T-helper 17 cell (primary cell): ENCODE measurements at places on chromosomes 5 and 9. TPM values are rescaled to one million over a fixed set of nuclear protein-coding genes. Genes with fewer than 3 reads are reported as not detected.

The NR4A3 gene
- 48.2 TPM for total RNA-seq

The SPINK4 gene
- not detected for total RNA-seq

The TAS2R1 gene
- total RNA-seq = not detected

The NFIB gene
- total RNA-seq = 0.12 TPM

The RASGEF1C gene
- total RNA-seq = not detected

The PHYHD1 gene
- not detected for total RNA-seq

The GKAP1 gene
- 5.9 TPM for total RNA-seq

The SLC36A3 gene
- not detected for total RNA-seq

The PCDHA1 gene
- total RNA-seq = not detected

The MARCHF6 gene
- total RNA-seq = 198 TPM

- no peak for DNase-seq
Observed at GRCh38 chr9:122370869-122371755, at the start of gene PTGS1. Gene PTGS1 (plus strand): TSS chr9:122371024. CDS start chr9:122371085, 61 bp downstream.

- DNase-seq = no peak
Observed at GRCh38 chr9:129400971-129401622, 219.8 kb downstream of the C9orf50 start.

DNA sequence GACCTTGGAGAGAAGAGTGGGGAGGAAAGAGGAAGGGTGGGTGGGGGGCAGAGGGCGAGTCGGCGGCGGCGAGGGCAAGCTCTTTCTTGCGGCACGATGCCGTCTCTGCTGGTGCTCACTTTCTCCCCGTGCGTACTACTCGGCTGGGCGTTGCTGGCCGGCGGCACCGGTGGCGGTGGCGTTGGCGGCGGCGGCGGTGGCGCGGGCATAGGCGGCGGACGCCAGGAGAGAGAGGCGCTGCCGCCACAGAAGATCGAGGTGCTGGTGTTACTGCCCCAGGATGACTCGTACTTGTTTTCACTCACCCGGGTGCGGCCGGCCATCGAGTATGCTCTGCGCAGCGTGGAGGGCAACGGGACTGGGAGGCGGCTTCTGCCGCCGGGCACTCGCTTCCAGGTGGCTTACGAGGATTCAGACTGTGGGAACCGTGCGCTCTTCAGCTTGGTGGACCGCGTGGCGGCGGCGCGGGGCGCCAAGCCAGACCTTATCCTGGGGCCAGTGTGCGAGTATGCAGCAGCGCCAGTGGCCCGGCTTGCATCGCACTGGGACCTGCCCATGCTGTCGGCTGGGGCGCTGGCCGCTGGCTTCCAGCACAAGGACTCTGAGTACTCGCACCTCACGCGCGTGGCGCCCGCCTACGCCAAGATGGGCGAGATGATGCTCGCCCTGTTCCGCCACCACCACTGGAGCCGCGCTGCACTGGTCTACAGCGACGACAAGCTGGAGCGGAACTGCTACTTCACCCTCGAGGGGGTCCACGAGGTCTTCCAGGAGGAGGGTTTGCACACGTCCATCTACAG, 760 bp downstream of the NPR3 start:
- DNase-seq = no peak

GRCh38 chr5:9174446-9174845, 371.4 kb downstream of the SEMA5A start:
- no peak for DNase-seq

GRCh38 chr5:178182158-178182876, 4.9 kb downstream of the GMCL2 start:
- no peak for DNase-seq

DNA sequence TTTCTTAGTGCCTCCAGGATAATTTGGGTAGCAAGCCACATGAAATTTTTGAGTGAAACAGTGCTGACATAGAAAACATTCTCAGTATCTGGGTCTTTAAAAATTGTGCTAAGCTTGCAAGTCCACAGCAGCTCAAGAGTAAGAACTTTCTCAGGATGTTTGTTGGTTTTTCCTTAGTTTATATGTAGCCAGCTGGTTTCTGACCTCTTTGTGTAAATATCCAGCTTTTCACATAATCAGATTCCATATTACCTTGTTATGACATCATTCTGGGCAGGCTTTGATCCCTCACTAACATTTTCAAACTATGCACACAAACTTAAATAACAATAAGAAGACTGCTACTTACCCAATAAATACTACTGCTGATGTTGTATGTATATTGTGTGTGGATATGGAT, 82.9 kb upstream of the VCAN start:
- DNase-seq = no peak

GRCh38 chr5:93925321-93925720, 183.9 kb upstream of the POU5F2 start:
- no peak for DNase-seq

DNA sequence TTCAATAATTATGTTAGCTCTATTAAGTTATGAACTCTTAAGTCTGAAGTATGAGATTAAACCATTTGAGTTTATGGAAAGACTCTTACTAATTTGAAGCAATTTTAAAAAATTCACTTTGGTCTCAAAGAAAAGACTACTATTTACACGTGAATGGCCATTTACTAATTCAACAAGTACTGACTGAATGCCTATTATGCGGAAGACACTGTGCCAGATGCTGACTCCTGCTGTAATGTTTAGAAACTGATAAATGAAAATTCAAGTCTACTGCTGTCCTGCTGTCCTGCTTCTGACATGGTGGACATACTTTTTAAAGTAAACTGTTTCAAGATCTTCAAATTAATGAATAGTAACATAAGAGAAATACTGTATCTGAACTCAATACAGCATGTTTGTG, 116.2 kb downstream of the MPDZ start:
- no peak for DNase-seq

- no peak for DNase-seq
Observed at GRCh38 chr9:79584655-79584982, 12.9 kb downstream of the TLE4 start.

DNA sequence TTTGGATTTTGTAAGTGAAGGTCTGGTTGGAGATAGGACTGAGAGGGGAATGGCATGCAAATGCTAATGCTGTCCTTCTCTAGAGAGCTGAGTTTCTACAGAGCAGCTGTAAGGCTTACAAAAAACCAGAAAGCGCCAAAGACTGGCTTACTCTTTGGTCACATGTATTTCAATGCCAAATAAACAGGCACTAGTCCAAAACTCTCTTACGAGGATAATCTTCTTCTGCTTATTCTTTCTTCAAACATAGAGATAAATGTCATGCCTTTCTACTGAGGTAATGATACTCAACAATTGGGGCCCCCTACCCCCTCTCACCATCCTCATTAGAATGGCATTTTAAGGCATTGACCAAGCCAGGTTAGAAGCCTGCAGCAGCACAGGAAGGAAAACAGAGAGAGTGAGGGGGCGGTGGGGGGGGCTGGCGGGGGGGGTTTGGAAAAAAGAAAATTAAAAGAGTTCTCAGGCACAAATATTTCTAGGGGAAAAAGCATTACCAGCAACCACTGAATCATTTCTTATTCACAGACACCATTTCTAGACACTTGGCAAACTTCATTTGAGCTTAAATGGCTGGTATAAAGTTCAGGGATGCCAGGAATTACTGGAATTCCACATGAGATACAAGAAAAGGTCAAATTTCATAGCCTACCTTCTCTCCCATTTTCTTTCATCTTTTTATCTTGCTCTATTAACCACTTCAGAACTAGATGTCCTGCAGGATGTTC, 34.0 kb downstream of the PUM3 start:
- no peak for DNase-seq

DNA sequence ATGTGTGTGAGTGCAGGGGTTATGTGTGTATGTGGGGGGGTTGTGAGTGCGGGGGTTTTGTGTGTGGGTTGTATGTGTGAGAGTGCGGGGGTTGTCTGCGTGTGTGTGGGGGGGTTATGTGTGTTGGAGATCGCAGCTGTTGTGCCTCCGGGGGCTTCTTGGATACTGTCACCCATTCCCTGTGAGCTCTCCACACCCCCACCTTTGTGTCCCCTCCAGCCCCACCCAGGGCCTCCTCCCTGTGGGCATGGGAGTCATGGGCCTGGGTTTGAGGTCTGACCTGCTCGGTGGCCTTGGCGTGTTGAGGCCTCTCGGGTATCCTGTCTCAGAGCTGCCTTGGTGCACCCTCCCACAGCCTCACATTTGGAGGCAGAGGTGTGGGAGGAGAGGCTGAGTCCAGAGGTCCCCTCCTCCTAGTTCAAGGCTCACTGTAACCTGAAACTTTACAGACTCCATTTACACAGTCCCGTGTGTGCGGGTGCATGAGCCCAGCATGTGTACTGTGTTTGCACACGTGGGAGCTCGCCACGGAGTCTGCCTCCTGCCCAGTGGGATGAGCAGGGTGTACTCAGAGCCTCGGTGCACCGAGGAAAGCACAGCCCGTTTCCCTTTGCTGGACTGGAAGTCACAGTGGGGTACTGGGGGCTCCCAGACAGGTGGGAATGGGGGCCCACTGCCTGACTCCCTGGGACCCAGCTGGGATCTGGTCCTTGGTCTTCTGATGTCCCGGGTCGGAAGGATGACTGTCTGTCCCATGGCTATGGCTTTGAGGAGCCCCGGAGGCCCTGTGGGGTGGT, 43.4 kb downstream of the RXRA start:
- no peak for DNase-seq

DNA sequence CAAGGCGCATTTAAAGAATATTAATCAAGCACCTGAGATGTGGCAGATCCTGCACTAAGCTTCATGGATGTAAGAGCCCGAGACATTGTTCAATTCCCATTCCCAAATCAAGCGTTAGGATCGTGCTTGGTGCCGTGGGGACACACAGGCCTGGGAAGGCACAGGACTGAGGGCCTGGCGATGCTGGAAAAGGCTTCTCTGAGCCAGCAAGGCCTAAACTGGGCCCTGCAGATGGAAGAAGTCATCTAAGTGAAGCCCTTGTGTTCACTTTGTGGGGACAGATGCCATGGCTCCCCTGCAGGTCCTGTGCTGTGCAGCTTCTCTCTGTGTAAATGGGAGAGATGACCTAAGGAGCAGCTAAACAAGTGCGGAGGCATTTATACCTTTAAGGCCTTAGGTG, 83.9 kb downstream of the LIFR start:
- no peak for DNase-seq

- no peak for DNase-seq
Observed at GRCh38 chr5:123087173-123088030, 1.6 kb upstream of the PRDM6 start.

GRCh38 chr9:89796606-89797005, 191.8 kb downstream of the GADD45G start:
- no peak for DNase-seq

DNA sequence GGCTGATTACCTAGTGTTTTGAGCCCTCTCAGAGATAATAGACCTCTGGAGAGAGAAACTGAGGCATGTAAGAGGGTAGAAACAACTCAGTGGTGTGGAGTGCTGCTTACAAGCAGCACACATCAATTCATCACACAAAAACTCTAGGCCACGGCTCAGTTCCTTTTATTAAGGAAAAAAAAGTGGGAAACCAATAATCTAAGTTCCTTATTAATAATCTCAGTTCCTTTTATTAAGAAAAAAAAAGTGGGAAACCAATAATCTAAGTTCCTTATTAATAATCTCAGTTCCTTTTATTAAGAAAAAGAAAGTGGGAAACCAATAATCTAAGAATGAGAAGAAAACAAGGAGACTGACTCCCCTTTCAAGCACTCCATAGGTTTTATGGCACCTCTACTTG, 28.0 kb downstream of the TXNDC8 start:
- DNase-seq = no peak

DNA sequence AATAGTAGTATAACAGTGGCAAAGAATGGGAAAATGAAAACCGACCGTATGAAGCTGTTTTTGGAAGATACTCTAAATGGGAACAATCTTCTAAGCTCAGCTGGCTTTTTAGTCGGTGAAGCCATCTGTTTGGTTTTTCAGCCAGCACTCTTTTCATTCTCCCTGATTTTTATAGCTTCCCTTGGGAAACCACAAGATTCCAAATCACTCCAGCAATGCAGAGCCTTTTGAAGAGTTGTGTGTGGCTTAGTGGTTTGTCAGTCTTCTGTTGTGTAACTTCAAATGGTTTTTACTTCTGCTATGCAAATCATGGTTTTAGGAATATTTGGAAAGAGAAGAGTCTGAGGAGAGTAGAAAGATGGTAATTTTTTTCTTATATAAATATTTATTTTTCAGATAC, 180.7 kb downstream of the KDM4C start:
- no peak for DNase-seq

DNA sequence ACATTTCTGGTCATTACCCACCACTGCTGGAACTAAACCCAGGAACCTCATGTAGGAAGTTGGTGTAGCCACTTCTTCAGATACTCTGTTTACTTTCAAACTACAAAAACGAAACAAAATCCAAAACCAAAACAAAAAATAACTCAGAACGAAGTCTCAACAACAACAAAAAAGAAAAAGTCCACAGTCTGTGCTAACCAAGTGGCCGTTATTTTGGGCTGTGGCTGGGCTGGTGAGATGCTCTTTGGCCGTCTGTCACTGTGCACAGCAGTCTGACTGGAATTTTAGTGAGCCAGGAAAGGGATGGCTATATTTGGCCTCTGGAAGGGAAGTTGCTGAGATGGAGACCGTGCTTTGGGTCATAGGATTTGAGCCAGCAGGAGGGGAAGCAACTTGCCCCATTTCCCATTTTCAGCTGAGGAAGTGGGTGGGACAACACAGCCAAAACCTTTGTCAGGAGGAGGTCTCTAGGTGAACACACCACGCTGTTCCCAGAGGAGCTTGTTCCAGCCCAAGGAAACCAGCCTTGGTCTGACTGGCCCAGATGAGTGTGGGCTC, 334.1 kb downstream of the ZSWIM6 start:
- no peak for DNase-seq

DNA sequence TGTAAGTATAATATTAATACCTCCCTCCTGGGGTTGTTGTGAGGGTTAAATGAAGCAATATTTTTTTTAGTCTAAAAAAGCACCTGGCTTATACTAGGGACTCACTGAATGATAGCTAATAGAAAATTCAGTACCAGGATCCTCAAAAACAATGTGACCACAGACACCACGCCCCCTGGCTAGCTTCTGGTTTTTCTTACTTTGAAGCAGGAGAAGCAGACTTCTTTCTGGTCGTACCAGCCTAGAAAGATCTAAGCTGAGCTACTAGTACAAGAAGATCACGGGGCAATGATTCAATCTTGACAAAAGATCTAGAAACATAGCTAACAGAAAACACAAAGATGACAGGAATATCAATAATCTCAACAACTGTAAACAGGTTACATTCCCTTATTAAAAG, 218.5 kb upstream of the SLC30A5 start:
- DNase-seq = no peak

GRCh38 chr9:13174906-13175639, 104.4 kb downstream of the MPDZ start:
- DNase-seq = no peak
